ENCODE measurements at places on chromosomes 3 and 15.
A peak's percentile ranks its signal among the peaks of the same experiment; 100 is the strongest.

DNA sequence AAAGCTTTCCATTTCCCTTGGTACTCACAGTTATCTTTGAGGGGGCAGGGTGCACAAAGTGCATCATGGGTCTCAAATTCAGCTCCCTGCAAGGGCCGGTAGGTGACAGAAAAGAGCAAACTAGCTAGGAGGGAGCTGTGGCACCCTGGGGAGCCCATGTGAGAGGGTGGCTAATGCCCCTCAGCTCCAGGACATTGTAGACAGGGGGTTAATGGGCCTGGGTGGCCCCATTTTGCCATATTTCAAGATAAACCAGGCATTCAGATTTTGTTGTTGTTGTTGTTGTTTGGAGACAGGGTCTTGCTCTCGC, 3.7 kb upstream of the SLC6A6 start:
- DNase-seq = no peak

DNA sequence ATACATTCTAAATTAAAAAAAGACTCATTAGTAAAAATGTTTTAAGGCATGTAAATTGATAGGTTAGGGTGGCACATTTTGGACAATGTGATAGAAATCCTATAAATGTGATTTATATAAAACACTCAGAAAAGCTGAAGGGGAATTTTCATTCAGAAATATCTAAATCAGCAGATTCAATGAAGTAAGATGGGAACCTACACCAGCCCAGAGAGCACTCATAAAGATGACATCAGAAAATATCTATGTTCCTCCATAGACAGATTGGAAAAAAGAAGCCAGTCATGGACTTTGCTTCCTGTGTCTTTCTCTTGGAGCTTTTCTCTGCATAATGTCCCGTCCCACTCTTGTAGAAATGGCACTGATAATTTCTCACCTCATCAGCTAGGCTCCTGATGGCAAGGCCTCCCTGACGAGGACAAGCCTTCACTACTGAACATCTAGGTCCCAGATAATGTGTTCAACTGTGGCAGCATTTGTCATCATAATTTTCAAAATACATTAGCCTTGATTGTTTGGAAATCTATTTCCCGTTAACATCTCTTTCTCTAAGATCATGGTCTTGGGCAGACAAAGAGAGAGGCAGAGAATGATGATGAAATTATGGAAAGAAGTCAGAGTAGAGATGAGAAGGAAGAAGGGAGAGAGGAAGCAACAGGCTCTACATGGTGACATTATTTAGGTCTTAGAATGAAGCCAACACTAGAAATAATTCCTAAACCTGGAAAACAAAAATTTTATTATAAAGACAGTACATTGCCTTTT, 354.4 kb downstream of the NTRK3 start:
- DNase-seq = no peak

DNA sequence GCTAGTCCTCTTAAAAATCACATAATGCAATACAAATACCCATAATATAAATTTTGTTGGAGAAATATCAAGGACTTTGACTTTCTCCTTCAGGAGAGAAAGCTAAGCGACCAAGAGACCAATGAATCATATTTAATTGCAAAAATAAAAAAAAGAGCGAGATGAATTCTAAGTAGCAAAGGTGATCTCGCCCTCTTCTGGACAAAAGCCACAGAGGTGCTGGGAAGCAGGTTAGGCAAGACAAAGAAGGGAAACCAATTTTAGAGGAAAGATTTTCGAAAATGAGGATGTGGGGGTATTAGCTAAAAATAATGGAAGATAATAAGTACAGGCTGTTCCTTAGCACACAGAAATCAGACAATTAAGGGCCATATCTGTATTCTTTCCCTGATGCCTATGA, 111.4 kb upstream of the PLAAT1 start:
- no peak for DNase-seq

DNA sequence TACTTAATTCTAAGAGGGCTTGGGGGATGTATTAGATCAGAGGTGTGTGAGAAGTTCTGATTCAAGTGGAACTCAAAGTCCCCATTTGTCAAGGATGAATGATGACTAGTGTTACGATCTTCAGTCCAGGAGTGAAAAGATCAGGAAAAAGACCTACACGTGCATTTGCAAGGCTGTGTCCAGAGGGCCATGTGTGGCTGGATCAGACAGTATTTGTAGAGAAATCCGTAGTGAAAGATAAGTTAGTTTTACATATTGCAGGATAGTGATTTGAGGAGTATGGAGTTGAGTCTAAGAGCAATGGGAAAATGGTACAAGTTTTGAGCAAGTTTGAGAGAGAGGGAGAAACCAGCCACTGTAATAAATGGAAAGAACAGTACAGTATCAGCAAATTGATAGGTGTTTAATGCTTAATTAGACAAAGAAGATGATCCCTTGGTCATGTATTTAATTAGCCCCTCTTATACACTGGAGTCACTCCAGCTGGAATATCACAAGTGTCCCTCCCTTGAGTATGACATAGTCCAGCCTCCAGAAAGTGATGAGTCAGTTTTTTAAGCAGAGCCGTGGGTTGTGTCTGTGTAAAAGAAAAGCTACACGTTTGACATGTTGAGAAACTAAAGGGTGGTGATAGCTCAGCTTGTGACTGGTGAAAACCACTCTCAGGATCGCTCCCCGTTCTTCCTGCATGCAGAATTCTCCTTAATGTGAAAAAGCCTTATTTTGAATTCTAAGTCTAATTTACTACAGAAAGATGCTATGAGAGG, 348.8 kb downstream of the ROBO1 start:
- DNase-seq = peak; percentile 14

GRCh38 chr3:69200384-69201068, 78.1 kb upstream of the LMOD3 start:
- peak; percentile 48 for DNase-seq

DNA sequence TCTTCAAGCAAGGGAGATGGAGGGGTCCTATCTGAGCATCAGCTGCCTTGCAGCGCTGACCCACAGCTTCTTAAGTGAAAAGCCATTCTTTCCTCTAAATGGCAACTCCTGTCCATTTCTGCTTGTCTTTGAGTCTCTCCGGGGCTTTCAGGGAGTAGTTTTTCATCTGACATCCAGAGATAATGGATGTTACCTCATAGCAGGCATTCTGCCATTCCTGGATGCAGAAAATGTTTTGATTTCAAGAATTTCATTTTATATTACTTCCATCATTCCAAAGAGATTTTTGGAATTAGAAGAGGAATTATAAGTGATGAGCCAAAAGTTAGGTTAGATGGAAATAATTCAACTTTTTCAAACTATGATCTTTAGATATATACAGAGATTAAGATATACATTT, 44.9 kb upstream of the GABRG3 start:
- no peak for DNase-seq

- DNase-seq = peak; percentile 68
Measured at GRCh38 chr3:150414258-150414657, 6.2 kb downstream of the TSC22D2 start.

DNA sequence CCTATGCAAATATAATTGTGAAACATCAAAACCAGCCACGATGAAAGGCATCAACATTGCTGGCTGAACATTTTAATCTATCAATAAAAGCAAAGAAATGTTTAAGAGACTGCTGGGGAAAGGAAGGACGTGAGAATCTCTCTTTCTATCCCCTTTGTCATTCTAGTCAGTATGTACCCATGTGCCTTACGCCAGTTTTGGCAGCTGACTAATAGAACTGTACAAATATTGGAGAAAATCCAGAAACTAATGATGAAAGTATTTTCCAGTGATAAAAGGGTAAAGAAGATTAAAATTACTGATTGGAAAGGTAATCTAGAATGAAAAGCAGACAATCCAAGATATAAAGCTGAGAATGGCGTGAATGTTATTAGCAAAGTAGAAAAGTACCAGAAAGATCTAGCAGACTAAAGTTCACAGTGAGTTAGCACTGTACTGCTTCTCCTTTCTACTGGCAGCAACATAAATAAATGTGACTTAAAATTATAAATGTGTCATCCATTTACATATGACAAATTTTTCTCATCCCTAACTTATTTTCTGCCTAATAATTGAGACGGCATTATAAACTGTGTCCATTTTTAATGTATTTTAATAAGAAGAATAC, 401.9 kb upstream of the CNTN4 start:
- no peak for DNase-seq

DNA sequence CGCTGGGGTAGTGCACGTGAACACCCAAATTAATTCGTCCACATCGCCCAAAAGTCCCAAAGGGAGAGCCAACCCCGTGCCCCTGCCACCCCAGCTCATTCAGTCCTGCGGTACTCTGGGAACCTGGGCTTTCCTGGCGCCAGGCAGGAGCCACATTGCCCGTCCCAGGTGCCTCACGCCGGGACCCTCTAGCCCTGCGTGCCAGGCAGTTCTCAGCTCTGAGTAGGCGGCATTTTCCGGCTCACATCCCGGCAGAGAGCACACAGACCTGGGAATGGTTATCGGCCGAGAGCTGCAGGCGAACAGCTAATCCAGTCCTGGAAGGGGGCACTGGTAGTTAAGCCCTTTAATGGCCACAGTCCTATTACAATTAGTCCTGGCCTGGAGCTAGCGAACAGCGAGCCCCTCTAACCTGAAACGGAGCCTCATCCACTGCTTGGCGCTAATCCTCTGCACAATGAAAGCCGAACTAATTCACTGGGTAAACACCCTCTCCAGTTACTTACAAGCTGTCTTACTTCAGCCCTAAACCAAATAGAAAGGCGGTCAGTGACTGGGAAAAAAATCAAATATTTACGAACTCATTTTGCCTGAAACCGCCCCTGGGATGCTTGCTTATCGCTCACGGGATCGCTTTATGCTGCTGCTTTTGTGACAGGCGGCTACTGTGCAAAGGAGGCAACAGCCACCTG, 254.6 kb upstream of the SOX14 start:
- DNase-seq = no peak

DNA sequence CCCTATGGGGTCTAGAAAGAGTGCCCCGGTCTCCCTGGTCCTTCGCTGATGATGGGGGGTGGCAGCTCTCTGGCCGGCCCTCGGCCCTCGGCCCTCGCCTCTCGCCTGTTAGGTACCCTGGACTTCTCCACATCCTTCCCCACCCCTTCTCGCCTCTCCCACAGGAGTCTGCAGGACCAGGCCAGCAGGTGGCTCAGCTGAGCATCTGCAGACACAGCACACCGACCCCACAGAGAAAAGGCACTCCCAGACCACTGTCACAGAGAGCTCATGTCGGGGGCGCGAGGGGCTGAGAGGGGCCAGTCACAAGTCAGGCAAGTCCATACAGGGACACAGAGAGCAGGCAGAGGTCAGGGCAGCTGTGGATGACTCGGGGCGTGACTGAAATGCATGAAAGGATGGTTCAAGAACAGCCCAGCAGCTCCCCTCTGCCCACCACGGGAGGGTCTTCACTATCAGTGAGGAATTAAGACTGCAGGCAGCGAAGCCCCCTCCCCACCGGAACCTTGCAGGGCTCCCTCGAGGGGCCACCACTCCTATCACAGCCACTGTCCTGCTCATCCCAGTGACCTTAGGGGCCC, 181.7 kb upstream of the NSMCE3 start:
- no peak for DNase-seq

DNA sequence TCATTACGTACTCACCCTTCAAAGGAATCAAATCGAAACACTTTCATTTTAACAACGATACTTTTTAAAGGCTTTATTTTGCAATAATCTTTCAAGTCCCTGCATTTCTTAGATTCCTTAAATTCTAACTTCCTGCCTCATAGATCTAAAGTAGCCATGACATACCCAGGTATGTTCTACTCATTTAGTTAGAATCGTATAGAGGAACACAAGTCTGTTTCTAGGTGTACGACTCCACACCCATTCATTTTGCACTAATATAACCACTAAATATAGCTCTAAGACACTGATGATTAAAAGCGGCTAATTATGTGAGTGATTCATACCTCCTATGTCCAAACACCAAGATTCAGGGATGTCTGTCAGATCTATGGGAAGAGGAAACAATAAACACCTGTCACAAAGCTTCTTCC, 1.3 kb downstream of the ATP13A3 start:
- DNase-seq = peak; percentile 23

- DNase-seq = peak; percentile 51
Measured at GRCh38 chr15:77907824-77908751, 169.4 kb downstream of the TBC1D2B start.

- peak; percentile 22 for DNase-seq
Measured at GRCh38 chr3:58962040-58962651, 87.7 kb downstream of the CFAP20DC start.

DNA sequence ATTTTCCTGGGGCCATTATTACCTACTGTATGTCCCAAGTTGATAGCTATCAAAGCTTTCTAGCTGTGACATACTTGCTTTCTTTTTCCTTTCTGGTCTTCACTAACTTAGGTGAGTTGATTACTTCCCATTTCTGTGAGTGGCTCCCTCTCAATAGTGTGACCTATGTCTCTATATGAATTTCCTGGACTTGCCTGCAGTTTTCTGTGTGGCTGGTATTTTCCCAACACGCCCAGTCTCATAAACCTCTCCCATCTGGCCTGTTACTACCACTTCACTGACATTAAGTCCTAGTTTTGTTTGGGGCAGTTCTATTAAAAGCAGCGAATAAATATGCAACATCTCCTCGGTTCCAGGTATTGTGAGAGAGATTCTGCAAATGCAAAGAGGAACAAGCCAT, 671.2 kb downstream of the SI start:
- DNase-seq = no peak

GRCh38 chr3:48897460-48898376, 964 bp downstream of the SLC25A20 start:
- DNase-seq = no peak

GRCh38 chr3:69165744-69166143, 43.3 kb upstream of the LMOD3 start:
- no peak for DNase-seq

DNA sequence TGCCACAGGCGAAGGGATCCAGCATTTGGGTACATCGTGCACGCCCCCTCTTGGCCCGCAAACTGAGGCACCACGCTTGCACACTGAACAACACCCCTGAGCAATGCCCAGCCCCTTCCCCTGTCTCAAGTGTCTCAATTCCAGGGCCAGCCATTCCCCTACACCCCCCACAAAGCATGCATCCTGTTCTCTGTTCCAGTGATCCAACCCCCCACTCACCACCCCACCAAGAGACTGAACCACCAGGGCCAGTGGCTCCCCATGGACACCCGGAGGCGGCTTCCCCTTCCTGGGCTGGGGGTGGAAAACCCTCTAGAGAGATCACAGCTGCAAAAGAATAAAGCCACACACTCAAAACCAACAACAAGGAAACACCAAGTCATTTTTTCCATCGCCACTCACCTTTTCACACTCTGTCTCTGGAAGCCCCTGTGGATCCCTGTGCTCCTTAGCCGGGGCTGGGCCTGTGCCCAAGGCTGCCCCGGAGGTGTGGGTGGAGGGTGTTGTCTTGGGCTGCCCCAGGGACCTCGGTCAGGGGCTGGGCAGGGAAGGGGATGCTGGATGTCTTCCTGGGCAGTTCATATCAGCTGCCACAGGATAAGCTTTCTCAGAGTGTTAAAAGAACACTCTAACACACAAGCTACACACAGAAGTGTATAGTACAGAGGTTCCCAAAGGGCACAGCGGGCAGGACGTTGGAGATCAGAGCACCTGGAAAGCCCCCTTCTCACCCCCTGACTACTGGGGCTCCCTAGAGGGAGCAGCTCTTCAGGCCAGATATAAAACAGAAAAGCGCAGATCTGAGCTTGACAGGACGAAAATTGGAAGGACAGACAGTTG, 92.5 kb downstream of the CHSY1 start:
- DNase-seq = no peak

- DNase-seq = no peak
Measured at GRCh38 chr15:73303636-73304035, 65.1 kb downstream of the HCN4 start.
